ENCODE measurements at places on chromosomes 16 and 17.

DNA sequence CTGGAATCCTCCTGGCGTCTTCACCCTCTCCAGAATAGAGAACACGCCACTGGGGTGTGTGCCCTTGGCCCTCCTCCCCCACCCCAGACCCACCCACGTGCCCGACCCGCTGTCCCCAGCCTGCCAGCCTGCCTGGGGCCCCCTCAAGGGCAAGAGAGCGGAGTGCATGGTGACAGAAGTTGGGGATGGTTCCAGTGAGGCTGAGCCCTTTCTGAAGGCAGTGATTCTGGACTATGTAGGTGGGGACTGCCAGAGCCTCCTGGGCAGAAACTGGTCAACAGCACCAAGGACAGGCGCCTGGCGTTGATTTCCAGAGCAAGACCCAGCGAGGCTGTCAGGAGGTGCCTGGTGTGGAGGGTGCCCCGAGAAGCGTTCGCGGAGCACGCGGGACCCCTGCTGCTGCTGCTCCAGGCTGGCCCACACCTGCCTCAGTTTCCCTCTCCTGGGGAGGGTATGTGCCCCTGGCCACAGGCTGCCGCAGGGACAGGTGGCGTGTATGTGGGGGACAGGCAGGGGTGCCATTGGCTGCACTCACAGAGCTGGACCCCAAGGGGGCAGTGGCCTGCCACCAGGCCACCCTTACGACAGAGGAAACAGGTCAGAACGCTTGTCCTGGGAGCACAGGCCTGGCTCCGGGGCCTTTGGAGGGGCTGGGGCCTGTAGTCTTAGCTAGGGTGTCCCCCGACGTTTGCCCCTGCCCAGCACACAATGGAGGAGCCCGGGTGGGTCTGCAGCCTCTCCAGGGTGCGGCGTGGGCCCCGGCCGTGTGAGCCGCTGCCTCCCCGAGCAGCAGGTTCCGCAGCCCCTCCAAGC lies 1.2 kb downstream of the SSTR5 start:
- no peak for DNase-seq

DNA sequence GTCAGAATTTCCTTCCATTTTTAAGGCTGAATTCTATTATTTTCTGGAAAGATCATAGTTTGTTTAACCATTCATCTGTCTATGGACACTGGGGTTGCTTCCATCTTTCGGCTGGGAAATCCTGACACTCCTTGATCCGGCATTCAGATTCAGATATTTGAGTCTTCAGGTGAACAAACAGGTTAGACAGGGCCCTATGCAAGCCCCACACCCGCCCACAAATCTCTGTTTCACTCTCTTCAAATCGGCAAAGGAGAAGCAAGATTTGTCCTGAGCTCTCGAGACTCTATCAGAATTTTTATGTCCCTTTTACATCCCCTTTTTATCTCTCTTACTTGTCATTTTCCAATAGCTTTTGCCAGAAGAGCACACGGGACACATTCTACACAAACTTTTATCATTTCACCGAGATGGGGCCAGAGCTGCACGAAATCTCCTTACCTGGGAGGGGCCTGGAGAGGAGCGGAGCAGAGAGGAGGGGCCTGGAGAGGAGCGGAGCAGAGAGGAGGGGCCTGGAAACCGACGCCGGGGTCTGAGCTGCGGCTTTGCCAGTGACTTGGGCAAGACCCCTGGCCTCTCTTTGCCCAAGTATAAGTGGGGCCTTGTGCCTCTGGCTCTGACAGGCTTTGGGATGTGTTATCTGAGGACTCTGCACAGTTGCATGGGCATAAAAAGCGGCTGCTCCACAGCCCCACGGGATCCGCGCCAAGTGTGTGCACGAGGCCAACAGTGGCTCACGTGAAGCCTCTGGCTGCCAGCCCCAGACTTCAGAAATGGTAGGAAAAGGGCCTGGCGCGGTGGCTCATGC lies 54.3 kb upstream of the RBFOX3 start:
- peak; percentile 39 for DNase-seq

- DNase-seq: peak; percentile 23
Measured at GRCh38 chr17:265718-266117, 84.3 kb upstream of the DOC2B start.

DNA sequence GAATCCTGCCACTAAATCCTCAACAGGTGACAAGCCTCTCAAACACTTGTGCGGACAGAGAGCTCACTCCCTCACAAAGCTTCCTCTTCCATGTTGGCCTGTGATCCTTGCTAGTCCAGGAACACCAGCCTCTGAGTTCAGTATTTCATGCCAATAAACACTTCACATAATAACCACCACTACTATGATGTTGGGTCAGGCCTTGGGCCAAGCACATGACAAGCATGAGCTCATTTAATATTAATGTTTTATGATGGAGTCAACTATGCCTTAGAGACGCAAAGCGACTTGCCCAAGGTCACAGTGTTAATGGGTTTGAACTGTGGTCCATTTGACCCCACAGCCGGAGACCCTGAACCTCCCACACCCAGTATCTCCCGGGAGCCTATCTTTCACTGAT lies 129.1 kb downstream of the GAS7 start:
- DNase-seq: no peak

- DNase-seq: peak; percentile 50
Measured at GRCh38 chr17:82752371-82753200, 721 bp downstream of the TBCD start.

DNA sequence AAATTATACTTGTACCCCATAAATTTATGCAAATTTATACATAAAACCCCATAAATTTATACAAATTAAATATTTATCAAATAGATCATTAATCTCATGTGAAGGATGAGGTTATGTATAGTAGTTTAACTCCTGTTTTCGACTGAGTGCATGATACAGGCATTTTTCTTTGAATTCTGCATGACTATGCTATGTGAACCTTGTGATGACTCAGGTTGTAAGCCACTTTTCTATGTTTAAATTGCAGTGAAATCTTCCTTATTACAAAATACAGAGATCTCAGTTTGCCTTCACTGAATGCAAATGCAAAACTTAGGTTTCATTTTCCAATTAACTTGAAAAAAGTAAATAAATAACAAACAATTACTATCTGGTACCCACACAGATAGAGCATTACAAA lies 843.7 kb downstream of the CDH11 start:
- no peak for DNase-seq

DNA sequence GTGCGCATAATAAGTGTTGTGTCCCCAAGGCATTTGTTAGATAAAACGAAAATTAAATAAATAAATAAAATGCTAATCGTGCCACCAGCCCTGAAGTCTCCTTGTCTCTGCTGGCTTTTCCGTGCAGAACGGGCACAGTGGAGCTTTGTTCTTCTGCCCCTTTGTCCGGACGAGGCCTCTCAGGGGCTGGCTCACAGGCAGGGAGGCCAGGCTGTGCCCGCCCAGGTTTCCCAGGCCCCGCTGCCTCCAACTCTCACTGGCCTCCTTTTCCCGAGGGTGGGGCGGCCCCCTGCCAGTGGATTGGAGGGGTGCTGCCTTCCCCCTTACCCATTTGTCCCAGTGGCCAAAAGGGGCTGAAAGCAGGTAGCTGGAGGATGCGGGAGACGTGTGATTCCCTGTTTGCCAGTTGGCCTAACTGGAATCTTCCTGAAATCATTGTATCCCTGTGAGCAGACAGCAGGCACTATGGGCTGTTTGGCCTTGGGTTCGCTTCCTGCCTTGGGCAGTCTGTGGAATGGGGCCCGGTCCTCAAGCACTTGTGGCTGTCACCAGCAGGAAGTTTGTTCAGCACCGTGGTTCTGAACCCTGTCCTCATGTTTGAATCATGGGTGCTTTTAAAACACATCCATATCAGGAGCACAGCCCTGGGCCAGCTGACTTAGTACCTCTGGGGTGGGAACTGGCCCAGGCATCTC lies 64.4 kb downstream of the KSR1 start:
- no peak for DNase-seq

- no peak for DNase-seq
Measured at GRCh38 chr17:43626023-43626422, 35.7 kb downstream of the MEOX1 start.

- no peak for DNase-seq
Measured at GRCh38 chr17:28384281-28385036, 13.0 kb downstream of the SARM1 start.
